Activated CD4-positive, alpha-beta T cell treated with anti-CD3 and anti-CD28 coated beads, Interleukin-2, amount 50 U/mL, for 1 hour (primary cell): ENCODE measurements at places on chromosomes 3 and 15.
A peak's percentile ranks its signal among the peaks of the same experiment; 100 is the strongest.

DNA sequence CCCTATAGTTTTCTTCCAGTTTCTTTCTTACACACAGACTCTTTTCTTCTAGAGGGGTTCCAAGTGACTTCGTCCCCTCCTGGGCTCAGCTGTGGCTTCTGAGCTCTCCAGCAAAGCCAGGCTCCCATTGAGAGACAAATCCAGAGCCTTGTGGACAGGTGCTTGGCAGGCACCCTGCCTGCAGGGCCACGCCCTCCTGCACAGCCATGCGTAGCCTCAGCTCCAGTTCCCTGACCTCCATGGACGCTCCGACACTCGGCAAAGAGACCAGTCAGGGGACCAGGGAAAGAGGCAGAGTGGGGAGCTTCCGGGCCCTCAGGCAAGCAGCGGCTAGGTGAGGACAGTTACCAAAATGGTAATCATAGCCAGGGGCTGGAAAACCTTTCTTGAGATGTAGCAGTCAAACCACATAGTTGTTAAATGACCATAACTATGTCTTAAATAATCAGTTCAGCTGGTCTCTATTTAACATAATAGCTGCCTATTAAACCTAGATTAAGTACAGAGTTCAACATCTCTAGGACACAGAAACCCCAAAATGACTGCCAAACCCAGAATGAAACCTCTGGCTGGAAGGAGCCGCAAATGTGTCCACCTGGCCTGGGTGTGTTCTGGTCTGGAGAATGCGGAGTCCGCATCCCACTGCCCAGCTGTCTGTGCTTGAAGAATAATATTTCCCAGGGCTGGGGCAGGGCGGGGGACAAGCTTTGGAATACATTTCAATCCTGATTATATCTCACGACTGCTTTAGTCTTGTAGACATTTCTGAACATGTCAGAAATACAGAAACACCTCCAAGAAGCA, 69.3 kb upstream of the RGMA start:
- DNase-seq, result no peak

DNA sequence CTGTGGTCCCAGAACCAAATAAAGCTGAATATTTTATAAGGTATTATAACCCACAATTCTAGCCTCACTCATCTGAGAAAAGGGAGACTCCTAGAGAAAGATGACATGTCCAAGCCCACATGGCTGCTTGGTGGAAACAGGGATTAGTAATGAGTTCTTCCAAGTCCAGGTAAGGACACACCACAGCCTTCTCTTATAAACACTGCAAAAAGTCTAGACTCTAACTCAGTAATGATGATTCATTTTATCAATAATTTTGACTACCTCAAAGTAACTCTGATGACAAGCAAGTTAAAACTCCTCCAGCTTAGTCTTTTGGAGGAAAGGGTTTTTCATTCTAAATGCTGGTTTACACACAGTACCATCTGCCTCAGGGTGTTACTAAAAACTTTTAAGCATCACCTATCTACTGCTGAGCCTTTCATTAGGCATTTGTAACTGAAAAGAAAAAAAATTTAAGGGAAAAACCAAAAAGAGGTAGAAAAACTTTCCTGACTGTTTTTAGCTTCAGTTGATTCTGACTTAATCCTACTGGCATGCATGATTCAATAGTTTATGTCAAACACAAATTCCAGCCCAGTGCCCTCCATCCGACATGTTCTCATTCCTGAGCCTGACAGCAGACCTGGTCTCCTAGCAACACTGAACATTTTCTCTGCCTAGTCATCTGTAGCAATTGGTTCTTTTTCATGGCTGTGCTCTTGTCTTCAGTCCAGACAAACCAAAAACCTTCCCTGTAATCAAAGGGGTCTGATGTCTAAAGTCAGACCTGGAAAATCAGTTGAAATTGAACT, 43.9 kb downstream of the P3H2 start:
- no peak for DNase-seq

DNA sequence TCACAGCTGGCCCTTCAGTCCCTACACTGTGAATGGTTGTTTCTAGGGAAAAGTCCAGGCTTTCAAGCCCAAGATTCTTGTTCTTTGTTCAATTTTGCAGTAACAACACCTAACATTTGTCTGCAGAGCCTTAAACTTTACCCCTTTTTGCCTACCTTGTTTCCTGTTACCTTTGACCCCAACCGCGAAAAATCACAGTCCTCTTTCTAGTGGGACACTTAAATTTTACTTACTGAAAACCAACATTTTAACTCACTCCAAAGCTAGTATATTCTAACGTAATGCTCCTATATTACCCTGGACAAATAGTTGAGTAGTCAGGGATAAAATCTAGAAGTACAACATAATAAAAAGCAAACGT, 649 bp upstream of the PIK3CB start:
- no peak for DNase-seq

- DNase-seq, result peak; percentile 27
These were observed 2.2 kb downstream of the CHRNB4 start for GRCh38 chr15:78638658-78639314.

DNA sequence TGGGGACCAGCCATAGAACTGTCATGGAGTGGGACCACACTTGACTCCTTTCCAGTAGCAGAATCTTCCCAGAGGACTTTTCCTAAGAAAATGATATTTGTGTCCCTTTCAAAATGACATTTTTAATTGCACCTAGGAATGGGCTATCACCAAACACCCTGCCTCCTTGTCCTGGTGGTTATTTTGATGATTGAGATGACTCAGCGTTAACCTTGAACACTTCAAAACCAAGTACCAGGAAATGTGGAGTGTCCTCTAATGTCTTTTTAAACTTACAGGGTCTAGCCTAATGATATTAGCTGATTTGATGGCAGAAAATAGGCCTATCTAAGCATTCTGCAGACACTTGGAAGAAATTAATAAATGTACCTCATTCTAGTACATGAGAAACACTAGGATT, 90.7 kb downstream of the HHLA2 start:
- no peak for DNase-seq

- DNase-seq, result no peak
These were observed 154.3 kb downstream of the GOLIM4 start for GRCh38 chr3:167941234-167941995.

GRCh38 chr15:33089878-33090757, 104.4 kb downstream of the FMN1 start:
- DNase-seq, result no peak

GRCh38 chr3:27201492-27201891, 167.7 kb downstream of the NEK10 start:
- no peak for DNase-seq

- DNase-seq, result no peak
These were observed 193.1 kb downstream of the NR1D2 start for GRCh38 chr3:24137958-24138875.

DNA sequence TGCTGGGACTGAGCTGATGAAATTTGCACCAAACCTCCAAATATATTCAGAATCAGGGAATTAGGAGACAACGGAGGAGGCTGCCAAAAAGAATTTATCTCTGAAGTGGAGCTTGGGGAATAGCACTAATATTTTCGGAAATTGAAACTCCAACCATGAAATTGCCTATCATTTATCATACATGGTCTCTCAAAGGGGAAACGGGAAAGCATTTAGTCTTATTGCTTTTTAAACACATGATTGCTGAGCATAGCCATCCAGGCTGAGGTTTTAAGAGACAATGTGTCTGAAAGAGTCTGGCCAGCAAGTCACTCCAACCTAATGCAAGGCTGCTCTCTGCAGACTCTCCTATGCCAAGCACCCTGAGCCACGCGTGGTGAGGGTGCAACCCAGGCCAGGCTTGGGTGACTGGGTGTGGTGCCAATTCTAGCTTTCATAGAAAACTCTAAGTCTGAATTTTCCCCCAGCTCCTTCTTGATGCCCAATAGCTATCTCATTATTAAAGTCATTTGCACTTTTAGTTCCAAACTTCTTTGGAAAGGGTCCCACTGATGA, 200.2 kb downstream of the RPLP1 start:
- DNase-seq, result no peak

DNA sequence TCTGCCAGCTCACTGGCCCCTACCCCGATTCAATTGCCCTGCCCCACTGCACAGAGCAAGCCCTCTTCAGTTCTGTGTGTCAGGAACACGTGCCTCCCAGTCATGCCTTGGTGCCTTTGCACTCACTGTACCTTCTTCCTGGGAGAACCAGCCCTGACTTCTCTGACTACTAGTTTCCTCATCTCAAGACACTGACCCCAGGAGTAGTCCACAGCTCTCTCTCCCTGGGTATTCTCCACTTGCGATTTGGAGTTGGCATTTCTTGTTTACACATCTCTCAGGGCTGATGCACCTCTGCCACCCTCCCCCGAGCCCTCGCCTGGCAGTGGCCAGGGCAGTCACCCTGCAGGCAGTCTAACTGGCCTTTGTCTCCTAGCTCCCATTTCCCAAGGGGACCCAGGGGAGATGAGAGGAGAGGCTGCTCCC, 5.7 kb downstream of the CISH start:
- DNase-seq, result no peak

GRCh38 chr3:38331257-38332022, 15.1 kb upstream of the XYLB start:
- no peak for DNase-seq

DNA sequence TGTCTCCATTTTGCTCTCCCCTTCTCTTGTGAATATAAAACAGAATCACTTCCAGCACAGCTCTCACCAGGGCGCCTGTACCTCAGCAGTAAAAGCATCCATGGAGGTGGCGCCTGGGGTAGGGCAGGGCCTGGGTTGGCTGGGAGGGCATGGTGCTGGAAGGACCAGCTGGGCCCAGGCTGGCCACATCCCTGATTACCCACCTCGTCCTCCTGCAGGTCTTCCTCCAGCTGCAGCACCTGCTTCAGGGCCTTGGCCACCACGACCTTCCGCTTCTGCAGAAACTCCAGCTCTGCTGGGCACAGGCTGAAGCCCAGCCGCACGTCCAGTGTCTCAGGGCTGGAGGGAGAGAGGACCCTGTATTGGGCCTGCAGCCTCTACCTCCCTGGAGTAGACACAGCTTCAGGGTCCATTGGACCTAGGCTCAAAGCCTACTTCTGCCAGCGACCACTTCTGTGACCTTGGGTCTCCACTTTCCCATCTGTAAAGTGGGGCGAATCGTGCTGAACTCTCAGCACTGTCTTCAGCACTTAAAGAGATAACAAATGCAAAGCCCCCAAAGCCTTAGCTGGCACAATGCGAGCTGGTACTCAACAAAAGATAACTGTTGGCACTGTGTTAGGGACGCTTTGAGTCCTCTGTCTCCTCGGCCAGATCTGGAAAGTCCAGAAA, 23.8 kb downstream of the PLA2G4E start:
- DNase-seq, result no peak

GRCh38 chr15:101090428-101090790, 161.4 kb downstream of the CHSY1 start:
- no peak for DNase-seq

DNA sequence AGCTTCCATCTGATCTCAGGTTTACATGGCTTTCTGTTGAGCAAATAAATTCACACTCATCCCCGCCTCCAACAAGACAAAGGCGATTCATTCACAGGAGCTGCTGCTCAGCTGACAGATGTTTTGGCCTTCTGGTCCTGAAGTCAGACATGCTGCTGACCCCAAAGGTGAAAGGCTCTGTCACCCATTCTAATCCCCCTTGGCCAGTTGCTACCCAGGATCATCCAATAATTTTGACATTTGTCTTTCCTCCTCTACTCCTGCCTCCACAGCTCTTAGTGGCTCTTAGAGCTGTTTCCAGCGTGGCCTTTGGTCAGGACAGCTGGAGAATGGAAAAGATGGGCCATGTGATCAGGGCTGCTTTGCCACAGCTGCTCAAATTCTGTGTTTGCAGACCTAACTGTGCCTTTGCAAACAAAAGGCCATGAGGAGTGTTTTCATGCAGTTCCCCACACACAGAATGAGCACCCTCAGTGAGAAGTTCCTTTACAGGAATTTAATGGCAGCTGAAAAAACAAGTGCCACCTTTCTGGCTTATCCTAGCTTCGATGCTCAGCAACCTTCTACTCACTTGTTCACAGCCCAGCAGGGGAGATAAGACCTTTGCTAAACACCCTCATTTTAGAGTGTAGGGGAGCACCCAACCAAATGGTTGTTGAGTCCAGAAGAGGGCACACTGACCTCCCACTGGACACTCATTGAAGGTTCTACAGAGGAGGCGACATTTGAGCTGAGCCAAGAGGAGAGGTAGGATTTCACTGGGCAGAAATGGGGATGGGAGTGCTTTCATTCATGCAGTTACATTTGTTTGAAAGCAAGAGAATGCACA, 39.0 kb downstream of the CYP19A1 start:
- DNase-seq, result no peak

GRCh38 chr3:9653565-9654248, 4.4 kb downstream of the MTMR14 start:
- no peak for DNase-seq

- no peak for DNase-seq
These were observed 35.8 kb downstream of the LRIG1 start for GRCh38 chr3:66465034-66465433.

GRCh38 chr3:115655761-115656282, 32.5 kb downstream of the GAP43 start:
- no peak for DNase-seq

DNA sequence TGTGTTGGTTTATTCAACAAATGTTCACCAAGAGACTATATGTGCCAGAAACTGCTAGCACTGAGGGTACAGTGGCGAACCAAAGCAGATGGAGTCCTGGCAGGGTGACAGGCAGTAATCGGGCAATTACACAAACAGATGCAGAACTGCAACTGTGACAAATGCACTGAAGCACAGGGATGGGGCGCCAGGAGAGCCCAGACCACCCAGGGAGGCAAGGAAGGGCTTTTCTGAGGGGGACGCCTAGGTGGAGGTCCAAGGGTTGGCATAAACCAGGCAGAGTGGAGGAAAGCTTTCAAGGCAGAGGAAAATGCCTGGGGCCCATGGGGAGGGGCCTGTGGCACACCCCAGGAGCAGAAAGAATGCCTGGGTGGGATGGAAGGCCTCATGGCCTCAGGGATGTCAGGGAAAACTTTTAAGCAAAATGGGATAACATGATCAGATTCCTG, 5.5 kb downstream of the DIS3L start:
- DNase-seq, result no peak

DNA sequence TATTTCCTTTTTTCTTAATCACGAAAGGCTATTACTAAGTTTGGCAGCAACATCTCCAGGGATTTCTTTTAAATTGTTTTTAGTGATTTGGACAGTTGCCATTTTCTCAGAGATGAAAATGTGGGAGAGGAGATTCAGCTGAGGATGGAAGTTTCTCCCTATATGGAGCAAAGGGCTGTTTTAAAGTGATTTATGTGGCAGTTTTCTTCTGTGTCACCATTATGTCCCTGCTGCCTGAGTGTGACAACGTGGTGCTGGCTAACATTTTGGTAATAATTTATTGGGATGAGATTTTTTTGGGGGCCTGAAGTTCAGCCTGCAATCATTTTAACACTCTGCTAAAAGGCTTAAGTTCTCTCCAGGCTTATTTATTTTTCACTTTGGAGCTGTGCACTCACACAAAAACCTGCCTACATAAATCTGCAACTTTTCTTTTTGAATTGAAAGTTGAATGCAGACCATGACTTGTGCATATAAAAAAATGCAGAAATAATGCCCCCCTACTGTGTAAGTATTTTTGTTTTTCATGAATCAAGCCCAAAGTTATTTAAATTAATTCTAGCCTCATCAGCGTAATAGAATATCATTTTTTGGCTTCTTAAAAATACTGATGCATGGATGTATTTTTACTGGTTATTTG, 210.9 kb downstream of the ZIC1 start:
- DNase-seq, result no peak
